Subcutaneous adipose tissue (tissue), 4 donors: ENCODE measurements at places on chromosomes 16 and 17. TPM values are rescaled to one million over a fixed set of nuclear protein-coding genes. Genes with fewer than 3 reads are reported as not detected.

The OR1A1 gene
- not detected for total RNA-seq

The MYH1 gene
- 0.38 TPM for total RNA-seq

The ASGR1 gene
- 2.4 TPM for total RNA-seq

The NOXO1 gene
- total RNA-seq = not detected

The CD300H gene
- not detected for total RNA-seq
